ENCODE measurements at places on chromosomes 6 and 20.

DNA sequence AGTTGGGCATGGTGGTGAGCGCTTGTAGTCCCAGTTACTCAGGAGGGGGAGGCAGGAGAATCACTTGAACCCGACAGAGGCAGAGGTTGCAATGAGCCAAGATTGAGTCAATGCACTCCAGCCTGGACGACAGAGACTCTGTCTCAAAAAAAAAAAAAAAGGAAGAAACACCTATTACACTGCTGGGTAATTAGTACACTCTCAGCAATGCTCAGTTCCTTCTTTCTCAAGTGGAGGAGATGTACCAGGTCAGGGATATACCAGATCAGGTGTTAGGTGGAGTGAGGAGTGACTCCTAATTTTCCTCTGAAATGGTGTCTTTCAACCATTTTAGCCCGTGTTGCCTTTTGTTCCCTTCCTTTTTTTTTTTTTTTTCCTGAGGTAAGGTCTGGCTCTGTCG is 30.0 kb upstream of the UBR2 start:
- no peak for DNase-seq

DNA sequence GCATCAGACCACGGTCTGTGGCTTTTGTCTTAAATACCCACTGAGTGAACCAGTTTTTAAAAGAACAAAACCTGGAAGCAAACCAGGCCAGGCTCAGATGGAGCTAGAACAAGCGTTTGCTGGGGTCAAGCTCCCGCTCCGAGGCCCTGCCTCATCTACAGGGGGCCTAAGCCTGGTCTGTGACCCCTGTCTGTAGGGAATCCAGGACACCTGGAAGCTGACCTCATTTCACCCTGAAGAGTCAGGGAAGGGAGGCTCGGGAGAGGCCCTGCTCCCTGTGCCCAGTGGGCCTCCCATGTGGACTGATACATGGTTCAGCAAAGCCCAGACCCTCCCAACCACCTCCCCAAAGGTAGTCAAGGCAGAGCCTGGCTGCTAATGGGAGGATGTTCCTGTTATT is 26.8 kb upstream of the DLGAP4 start:
- DNase-seq, result no peak

DNA sequence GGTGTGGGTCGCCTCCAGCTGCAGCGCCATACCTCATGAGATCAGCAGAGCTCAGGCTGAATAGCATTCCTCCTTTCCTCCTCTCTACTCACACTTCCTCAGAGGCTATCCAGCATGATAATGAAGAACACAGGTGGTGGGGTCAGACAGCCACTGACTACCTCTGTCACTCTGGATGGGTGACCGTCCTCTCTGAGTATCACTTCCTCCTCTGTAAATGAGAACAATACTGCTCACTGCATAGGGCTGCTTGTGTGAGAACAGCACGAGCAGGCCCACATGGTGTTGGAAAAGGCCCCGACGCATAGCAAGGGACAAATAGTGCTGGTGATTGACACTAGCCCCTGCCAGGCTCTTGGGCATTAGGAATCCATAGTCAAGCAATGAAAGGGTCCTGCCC is 239.1 kb downstream of the PRKN start:
- DNase-seq, result no peak

DNA sequence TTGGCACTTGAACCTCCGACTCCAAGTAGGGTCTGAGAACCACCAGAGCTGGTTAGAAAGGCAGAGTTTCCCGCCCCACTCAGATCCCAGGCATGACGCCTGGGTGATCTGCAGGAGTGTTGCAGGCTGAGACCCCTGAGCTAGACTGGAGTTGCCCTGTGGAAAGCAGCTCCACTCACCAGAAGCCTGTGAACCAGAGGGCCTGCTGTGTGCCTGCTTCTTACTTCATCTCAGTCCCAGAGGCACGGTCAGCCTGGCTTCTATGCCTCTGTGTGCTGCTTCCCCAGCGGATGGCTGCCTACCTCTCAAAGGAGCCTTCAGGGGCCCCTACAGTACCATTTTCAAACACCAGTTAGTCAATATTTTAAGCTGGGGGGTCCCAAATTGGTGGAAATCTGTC is 15.6 kb upstream of the CCN6 start:
- DNase-seq, result no peak

DNA sequence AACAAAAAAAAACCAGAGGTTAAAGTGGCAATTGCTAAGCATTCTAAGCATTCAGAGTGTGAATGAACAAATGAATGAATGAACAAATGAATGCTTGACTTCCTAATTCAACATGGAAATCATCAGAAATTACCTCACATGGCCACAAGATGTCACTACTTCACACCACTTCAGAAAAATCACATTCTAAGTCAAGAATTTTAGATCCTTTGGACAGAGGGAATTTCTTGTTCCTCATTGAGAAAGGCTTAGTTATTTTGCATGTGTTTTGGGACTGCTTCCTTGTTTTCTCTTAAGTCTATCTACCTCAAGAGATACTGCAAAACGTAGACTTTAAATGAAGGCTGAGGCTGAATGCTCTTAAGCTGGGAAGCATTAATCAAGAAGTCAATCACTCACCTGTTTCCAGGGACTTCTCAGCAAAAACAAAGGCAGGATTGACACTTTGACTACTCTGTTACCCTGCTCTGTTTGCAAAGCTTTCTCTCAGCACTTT is 120.2 kb downstream of the MBOAT1 start:
- DNase-seq, result no peak

GRCh38 chr20:9503526-9504245 is 10.7 kb upstream of the LAMP5 start:
- DNase-seq, result peak; percentile 56

DNA sequence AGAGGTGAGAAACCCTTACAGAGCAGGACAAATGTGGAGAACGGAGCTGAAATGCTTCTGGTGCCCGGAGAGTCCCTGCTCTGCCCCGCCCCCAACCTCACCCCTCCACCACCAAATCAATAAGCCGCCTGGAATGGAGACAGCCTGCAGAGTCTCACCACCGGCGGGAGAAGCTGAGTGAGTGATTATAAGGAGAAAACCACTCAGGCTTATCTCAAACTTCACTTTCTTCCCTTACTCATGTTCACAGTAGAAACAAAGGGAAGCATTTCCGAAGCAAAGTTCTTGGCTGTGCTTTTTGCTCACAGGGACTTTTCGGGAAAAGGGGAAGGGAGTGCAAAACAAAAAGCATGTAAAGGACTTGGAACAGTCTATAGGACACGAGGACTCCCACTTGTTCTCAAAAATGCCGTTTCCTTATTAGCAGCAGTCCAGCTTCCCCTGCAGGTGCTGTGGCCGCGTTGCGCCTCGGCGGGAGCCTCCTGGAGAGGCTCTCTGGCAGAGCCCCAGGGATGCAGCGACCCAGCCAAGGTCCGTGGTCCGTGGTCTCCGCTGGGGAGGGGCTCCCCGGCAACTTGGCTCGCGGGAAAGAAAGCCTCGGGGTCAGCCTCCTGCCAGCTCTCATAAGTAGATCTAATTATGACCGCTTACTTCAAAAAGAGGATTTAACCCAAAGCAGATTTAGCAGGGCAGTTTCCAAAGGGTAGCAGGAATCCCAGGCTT is 64.8 kb upstream of the TMEM30A start:
- peak; percentile 69 for DNase-seq

DNA sequence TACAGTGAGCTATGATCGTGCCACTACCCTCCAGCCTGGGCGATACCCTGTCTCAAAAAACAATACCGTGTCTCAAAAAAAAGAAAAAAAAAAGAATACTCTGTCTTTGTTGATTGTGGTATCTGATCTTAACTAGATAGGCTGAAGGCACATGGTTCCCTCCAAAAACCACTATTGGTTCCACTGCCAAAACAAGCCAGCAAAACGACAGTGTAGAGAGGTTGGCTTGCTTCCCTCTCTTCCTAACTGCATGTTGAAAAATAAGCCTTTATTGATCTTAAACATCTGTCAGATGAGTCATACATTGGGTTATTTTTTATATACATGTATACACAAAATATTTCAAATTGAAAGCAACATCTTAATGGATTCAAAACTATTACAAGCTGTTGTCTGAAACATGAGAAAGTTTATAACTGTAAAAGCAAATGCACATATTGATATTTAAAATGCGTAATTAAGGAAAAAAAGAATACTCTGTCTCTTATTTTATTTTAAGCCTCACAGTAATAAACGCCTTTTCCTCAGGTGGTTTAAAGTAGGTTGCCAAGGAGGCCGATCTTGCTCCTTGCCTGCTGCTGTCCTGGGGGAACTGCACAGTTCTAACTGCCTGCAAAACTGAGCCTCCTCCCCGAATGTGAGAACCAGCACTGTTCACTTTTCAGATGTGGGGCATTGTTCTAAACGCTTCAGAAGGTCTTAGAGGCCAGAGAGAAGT is 7.0 kb upstream of the NINL start:
- no peak for DNase-seq

GRCh38 chr6:27651371-27651732 is 178.4 kb upstream of the ZNF184 start:
- DNase-seq, result peak; percentile 16

- no peak for DNase-seq
Measured at GRCh38 chr6:39855356-39855995, 63.3 kb downstream of the DAAM2 start.

DNA sequence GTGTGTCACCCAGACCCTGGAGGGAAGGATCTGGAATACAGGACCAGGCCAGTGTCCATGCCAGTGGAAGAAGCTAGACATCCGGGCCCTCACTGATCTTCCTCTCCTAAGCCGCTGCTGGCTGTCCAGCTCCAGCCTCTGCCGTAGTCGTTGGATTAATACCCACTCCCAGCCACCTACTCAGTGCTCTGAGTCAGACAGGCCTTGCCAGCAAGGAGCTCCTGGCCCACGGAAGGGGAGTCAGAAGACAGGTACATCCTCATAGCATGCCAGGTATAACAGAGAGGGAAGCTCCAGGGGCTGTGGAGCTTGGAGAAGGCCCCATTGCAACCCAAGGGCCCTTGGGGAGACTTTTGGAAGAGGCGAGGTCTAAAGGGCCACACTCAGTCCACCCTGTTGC is 49.0 kb downstream of the STK35 start:
- DNase-seq, result no peak

GRCh38 chr6:134727081-134727480 is 222.8 kb downstream of the ALDH8A1 start:
- DNase-seq, result no peak

DNA sequence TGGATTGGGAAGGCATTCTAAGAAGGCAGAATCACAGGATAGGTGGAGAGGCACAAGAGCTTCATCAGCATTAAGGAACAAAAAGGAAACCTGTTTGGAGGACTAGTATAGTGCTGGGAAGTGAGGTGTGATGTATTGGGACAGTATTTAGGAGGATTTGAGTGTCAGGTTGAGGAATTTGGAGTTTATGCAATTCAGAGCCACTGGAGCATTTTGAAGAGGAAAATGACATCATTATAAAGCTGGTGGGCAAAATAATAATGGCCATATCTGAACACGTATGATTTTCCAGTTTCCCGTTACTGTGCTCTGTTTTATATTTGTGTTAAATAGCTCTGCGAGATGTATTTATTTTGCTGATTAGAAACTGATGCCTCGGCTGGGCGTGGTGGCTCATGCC is 14.2 kb downstream of the NDUFAF5 start:
- no peak for DNase-seq

GRCh38 chr6:47116086-47116485 is 74.0 kb upstream of the ADGRF1 start:
- DNase-seq, result no peak

- peak; percentile 9 for DNase-seq
Measured at GRCh38 chr20:21512634-21513180, 1.2 kb downstream of the NKX2-2 start.

- no peak for DNase-seq
Measured at GRCh38 chr6:157879034-157879872, 56.2 kb downstream of the SNX9 start.

- peak; percentile 48 for DNase-seq
Measured at GRCh38 chr6:37283671-37284151, 25.8 kb upstream of the TMEM217 start.

GRCh38 chr6:17771609-17772008 is 64.9 kb upstream of the NUP153 start:
- DNase-seq, result no peak

DNA sequence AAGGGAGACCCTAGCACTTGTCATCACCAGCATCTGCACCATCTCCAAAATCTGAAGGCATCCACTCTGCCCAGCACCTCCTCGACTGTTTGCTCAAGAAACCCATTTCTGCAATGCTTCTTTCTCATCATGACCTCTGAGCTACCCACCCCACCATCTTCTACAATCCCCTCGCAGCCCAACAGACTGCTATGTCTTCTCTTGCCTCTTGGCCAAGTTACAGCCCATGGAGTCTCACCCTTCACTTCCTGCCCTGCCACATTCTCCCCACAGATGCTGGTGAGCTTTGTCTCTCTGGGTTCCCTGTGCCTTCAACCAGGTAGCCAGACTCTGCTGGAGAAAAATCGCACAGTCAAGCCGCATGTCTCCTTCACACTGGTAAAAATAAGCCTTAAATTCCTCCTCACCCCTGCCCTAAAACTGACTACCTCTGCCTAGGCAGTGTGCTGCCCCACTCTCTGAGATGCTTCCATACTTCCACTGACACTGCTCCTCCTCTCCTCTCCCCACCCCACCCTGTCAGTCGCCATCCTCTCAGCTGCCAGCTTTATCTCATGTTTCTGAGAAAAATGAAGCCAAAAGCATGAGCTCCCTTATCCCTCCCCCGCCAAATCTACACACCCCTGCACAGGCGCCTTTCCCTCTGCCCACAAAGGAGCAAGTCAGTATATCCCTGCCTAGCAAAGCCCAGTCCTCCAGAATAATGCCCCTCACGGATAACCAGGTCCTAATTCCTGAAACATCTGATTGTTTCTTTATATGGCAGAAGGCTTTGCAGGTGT is 2.3 kb upstream of the TXNDC5 start:
- no peak for DNase-seq

DNA sequence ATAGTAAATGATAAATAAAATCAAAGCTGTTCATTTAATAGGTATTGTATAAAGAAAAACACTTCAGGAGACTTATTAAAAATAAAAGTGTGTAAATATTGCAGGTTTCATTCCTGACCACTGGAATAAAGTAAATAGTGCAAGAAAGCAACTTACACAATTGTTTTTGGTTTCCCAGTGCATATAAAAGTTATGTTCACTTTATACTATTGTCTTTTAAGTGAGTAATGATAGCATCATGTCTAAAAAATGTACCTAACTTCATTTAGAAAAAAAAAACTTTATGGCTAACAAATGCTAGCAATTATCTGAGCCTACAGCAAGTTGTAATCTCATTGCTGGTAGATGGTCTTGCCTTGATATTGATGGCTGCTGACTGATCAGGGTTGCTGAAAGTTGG is 726.6 kb upstream of the POU3F2 start:
- DNase-seq, result no peak

- no peak for DNase-seq
Measured at GRCh38 chr6:21137700-21138335, 455.7 kb upstream of the SOX4 start.

DNA sequence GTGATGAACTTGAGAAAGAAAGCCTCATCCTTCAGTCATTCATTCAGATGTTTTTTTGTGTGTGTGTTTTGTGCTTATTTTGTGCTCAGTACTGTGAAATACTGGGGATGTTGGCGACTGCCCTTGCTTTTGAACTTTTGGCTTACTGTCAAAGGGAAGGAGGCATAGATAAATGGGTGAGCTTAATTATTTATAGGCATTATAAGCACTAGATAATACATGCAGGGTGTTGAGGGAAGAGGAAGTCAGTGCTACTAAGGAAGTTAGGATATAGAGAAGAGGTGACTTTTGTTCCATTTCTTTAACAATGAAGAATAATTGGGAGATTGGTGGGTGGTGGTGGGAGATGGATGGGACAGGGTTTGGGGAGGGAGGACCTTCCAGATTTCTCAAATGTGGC is 23.6 kb downstream of the XRN2 start:
- no peak for DNase-seq
